AML-193 (cell line): ENCODE measurements at places on chromosomes 5 and 9.
A peak's percentile ranks its signal among the peaks of the same experiment; 100 is the strongest.

DNA sequence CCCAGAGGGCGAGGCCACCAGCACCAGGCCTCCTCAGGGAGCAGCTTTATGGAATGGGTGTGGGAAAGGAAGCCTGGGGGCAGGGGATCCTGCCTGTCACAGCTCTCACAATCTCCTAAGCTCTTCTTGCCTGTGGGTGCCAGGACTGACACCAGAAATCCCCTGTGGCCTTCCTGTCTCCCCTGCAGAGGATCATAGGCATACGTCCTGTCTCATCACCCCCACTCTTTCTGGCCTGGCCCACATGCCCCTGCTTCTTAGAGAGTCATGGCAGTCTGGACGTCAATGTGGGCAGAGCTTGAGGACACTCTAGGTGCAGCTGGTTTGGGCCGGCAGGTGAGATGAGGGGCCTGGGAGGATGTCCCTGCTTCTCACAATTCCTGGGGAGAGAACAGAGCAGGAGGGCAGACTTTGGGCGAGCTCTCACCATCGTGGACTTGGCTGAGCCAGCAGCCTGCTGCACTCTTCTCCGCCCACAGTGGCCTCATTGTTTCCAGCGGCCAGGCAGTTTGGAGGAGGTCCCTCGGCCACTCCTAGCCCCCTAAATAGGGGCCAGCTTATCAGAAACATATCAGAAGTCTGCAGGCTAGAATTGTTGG lies 67.3 kb upstream of the ZFR start:
- no peak for DNase-seq

DNA sequence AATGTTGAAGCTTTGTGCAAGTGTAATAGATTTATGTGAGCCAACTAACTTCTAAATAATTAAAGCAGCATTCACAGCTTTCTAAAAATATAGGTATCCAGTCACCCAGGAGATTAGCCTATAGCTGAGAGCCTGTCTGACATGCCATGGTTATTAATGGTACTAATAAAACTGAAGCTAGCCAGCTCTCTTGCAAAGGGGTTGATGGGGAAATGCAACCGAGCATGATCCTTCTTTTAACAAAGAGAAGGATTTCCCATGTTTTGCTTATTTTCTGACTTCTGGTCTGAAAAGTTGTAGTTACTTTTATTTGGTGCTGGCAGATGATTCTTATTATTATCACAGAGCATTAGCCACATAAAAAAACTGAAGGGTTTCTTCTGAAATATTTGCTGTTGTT lies 488.7 kb upstream of the CYLC2 start:
- no peak for DNase-seq

- peak; percentile 52 for DNase-seq
These were observed 8.2 kb upstream of the PHYKPL start for GRCh38 chr5:178240766-178241165.

DNA sequence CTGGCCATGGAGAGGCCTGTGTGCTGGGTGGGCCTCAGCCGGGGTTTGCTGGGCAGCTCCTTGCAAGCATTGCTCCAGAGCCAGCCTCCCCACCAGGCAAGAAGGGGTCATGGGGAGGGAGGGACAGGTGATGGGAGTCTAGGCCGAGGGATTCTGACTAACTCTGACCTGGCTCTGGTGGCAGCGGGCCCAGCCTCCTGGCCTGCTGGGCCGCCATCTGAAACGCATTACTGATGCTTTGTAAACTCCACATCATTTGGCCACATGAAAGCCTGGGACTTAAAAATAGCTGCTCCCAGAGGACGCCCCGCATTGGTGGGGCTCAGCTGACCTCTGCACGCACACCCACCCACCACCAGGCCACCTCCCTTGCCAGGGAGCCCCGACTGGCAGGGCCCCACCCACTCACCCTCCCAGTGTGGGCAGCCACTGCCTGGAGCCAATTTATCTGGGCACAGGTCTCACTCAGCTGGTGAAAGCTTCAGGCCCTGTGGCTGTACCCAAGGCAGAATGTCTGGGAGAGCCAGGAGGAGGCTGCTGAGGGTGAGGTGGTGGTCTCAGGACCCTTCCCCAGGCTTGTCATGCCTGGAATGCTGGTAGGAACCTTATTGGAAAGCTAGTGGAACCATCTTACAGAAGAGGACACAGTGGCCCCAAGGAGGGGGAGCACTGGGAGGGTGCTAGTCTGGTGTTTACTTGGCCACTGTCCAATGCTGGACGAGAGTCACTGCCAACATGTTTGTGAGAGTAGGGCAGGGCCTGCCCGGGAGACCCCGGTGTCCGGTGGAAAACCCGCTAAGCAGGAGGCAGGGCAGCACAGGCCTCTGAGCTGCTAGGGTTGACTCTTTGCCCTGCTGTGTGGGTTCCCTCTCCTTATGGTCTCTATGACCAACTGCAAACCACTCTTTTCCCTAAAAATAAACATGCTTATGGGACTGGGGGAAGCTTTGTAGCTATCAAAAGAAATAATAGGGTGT lies 10.8 kb downstream of the TCF7 start:
- no peak for DNase-seq

GRCh38 chr5:170104710-170105109 lies 987 bp upstream of the FOXI1 start:
- no peak for DNase-seq

- DNase-seq, result no peak
These were observed 1.5 kb upstream of the HMGCR start for GRCh38 chr5:75335486-75335885.

GRCh38 chr9:90301277-90301653 lies 341.4 kb downstream of the DIRAS2 start:
- DNase-seq, result no peak

DNA sequence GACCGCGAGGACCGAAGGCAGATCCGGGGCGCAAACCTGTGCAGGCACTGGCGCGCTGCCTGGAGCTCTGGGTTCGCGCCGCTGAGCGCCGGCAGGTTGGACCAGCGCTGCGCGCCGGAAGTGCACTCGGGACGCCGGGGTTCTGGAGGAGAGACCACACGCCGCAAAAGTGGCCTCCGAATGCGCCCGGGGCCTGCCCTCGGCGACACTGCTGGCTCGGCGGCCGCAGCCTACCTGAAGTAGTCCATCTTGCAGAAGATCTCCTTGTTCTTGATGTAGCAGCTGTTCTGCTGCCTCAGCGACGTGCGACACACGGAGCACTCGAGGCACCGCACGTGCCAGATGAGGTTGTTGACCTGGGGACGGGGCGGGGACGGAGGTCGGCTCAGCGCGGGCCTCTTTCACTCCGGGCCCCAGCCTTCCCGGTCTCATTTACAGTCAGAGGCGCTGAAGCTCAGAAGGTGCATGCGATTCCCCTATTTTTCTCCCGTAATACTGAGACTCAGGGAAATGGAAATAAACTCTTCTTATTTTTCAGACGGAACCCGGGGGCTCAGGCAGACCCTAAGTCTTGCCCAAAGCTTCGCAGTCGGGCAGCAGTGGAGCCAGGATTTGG lies 2.5 kb downstream of the LHX6 start:
- DNase-seq, result no peak

GRCh38 chr9:87148331-87149104 lies 201.2 kb upstream of the GAS1 start:
- DNase-seq, result no peak

- no peak for DNase-seq
These were observed 371.6 kb downstream of the KDM4C start for GRCh38 chr9:7129391-7129790.

DNA sequence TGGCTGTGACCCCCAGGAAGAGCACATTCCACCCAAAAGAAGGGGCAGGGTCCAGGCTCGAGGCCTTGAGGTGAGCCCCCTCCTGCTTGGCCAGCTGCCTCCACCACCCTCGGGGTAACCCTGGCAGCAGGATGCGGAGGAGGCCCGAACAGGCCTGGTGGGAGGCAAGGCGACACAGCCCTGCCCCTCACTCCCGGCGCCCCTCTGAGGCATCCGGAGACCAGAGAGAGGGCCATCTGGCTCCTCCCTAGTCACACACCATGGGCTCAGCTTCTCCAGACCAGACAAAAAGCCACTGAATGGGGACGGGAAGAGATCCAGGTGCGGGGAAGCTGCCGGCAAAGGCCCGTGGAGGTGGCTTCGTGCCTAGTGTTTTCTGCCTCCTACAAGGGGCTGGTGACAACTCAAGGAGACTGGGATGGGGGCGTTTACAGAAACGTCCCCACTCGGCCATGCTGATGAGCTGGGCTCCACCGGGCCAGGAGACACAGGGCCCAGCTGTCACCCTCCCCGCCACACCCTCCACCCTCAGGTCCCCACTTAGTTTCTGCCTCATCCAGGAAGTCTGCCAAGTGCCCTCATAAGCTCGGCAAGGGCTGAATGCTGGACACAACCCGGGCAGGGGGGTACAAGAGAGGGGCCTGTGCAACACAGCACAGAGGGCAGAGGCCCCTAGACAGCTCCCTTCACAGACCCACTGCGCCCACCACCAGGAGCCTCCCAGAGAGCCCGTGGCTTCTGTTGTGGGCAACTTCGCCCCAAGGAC lies 41.9 kb downstream of the NACC2 start:
- DNase-seq, result no peak

GRCh38 chr5:75021219-75021618 lies 31.1 kb downstream of the GCNT4 start:
- DNase-seq, result no peak

DNA sequence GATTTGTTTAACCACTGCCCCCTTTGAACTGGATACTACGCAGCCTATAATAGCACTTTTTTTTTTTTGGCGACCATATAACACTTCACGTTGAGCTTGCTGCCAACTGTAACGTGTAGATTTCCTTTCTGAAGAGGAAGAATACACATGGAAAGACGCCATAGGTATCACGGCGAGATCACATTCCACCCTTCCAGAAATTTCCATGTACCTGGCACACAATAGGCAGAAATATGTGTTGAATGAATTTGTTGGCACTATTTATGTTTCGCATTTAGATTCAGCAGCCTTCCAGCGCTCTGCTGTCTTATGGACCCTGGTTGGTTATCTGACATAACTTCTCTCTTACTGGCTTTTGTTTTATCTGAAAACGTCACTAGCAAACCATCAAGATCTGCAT lies 250.3 kb downstream of the SLIT3 start:
- no peak for DNase-seq

- DNase-seq, result no peak
These were observed 521.2 kb downstream of the DTWD2 start for GRCh38 chr5:118467103-118467502.

DNA sequence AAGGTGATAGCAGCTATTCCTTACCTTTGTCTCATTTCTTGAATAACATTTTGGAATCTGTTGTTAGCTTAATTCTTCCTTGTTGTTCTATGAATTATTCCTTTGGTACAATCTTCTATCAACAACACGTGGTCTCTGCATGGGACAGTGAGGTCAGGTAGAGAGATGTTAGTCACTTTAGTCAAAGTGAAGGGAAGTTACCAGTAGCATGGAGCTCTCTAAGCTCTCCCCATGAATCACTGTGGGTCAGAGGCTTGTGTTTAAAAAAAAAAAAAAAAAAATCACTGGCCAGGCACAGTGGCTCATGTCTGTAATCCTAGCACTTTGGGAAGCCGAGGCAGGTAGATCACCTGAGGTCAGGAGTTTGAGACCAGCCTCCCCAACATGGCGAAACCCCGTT lies 116.0 kb downstream of the GOLPH3 start:
- no peak for DNase-seq

GRCh38 chr5:175654339-175654738 lies 3.5 kb upstream of the HRH2 start:
- no peak for DNase-seq

- DNase-seq, result peak; percentile 1
These were observed 148.5 kb downstream of the SGCD start for GRCh38 chr5:156475182-156476157.

- no peak for DNase-seq
These were observed 10.4 kb downstream of the PTCH1 start for GRCh38 chr9:95506428-95506677.

DNA sequence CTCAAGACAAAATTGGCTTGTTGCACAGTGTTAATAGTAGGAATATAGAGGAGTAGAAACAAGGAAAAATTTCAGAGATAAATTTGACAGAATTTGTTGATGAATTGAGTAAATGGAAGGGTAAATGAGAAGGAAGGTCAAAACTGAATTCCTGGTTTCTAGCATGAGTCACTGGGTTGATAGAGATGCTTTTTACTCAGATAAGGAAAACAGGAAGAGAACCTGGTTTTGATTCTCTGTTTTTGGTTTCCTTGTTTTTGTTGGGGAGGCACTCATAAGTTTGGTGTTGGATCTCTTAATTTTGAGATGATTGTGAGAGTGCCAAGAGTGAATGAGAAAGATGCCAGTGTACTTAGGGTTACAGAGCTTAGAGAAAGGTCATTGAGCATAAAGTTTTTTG lies 7.1 kb downstream of the LRRC70 start:
- DNase-seq, result no peak

GRCh38 chr5:56685503-56686217 lies 129.7 kb upstream of the MAP3K1 start:
- DNase-seq, result no peak

GRCh38 chr5:102375272-102375671 lies 79.2 kb upstream of the SLCO4C1 start:
- no peak for DNase-seq

- DNase-seq, result no peak
These were observed 123.7 kb downstream of the EBF1 start for GRCh38 chr5:158976035-158976434.

DNA sequence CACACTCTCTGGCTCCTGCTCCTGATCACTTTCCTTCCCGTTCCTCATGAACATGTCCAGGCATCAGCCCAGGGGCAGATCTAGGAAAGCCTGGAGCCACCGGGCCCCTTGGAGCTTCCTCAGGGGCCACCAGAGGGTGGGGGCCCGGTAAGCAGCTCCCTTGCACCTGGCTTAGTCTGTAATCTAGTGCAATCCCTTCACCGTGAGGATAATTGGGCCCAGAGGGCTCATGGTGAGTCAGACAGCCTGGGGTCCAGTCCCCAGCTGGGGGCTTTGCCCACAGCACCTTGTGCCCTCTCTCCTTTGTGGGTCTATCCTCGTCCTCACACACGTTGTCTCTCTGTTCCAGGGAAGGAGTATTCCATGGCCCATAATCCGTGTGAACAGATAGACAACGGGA lies 10.4 kb upstream of the ALDH1B1 start:
- no peak for DNase-seq

- no peak for DNase-seq
These were observed 395 bp downstream of the TLN1 start for GRCh38 chr9:35731415-35732184.

GRCh38 chr5:21931116-21931515 lies 922.0 kb downstream of the CDH12 start:
- DNase-seq, result no peak
